ENCODE measurements at places on chromosomes 7 and 10.
A peak's percentile ranks its signal among the peaks of the same experiment; 100 is the strongest.

- DNase-seq, result no peak
Observed at GRCh38 chr7:111103678-111104274, 12.8 kb downstream of the LRRN3 start.

DNA sequence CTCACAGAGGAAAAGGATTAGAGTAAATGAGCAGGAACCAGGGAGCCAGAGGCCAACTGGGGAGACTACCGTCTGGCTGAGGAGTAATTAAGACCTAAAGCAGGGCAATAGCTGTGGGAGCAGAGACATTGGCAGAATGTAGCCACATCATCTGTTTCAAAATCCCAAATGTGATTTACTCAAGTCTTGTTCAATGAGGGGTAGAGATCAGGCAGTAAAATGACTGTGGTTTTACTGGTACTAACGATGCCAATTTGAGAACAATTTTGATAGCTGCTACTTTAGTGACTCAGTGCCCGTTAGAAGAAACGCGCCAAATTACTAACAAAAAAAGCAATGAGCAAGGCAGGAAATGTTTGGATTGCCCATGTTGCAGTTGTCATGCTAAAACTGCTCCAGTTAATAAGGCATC is 12.7 kb upstream of the MIOS start:
- no peak for DNase-seq

- DNase-seq, result no peak
Observed at GRCh38 chr10:112362833-112363232, 11.1 kb upstream of the ACSL5 start.

GRCh38 chr10:102918817-102919245 is 737 bp downstream of the CNNM2 start:
- DNase-seq, result no peak

DNA sequence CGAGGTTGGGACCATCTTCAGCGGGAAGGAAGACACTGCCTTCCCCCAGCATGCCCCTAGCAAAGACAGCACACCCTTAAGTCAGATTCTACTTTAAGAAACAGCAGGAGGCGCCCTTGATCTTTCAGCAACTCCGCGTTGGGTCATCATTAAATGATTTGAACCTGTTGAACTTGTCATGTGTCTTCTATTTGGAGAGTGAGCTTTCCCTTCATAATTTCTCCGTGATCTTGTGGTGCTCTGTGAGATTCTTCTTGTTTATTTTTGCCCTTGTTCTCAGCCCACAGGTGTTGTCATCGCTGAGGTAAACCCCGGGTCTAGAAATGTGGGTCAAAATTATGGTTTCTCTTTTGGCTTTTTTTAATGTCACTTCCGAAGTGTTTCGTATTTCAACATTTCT is 49.5 kb upstream of the PITRM1 start:
- no peak for DNase-seq

DNA sequence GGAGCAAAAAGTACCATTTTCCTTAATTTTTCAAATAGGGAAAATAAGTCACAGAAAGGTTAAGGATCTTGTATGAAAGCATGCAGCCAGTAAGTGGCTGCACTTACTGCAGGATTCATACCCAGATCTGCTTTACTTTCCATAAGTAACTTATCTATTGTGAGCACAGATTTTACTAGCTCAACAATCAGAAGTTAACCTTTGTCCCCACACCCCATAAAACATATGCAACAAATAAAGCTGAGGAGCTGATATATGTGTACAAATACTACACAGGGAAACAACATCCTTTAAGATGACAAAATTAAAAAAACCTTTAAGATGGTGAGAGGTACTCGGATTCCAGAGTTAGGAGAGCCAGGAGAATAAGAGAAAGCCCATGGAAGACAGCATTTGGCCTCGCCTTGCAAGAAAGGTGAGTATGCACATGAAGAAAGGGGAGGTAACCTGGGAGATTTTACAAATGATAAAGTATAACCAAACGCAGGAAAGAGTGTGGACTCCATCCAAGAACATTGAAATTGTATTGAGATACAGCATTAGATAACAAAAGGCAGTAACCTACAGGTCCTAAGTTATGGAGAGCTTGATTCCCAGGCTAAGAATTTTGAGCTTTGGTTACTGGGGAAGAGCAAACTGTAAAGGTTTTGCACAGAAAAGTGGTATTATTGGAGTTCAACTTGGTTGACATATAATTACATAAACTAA is 87.1 kb downstream of the ITGB8 start:
- DNase-seq, result no peak

DNA sequence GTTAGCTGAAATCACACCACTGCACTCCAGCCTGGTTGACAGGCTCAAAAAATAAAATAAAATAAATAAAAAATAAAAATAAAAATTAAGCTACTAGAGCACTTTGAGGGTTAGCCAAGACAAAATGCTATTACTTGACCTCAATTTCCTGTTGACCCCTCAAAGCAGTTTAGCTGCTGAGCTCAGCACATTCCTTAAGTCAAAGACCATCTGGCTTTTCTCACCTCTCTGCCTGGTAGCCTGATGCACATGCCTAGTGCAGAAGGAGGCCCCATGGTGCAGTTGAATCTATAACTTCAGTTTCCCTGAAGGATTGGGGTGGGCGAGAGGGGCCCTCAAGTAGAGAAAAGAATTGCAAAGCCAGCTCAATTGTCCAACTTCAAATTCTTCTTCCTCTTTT is 211.1 kb upstream of the GALNT17 start:
- DNase-seq, result no peak

GRCh38 chr10:109993551-109994330 is 14.0 kb upstream of the ADD3 start:
- no peak for DNase-seq

GRCh38 chr10:38143587-38143986 is 49.5 kb downstream of the ZNF37A start:
- DNase-seq, result no peak

GRCh38 chr7:156397249-156397648 is 243.3 kb upstream of the RNF32 start:
- no peak for DNase-seq

DNA sequence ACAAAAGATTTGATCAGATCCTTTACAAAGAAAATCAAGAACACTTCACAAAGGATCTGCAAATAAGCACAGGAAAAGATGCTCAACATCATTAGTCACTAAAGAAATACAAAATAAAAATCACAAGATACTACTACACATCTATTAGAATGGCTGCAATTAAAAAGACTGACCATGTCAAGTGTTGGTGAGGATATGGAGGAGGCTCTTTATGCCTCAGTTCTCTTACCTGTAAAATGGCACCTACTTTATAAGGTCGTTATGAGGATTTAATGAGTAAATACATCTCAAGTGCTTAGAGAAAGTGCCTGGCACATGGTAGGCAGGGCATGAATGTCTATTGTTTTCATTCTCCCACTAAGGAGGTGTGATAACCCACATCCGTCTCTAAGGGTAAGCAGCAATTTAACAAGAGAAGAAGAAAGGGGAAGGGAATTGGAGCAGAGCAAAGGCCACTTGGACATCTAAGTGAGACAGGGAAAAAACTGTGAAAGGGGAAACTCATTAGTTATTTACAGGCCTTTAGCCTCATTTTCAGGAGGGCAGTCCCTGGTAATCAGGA is 157.5 kb upstream of the NFE2L3 start:
- DNase-seq, result no peak

- DNase-seq, result no peak
Observed at GRCh38 chr10:88386821-88387773, 196.0 kb downstream of the RNLS start.

GRCh38 chr10:70348228-70348850 is 34.1 kb downstream of the LRRC20 start:
- DNase-seq, result no peak

GRCh38 chr10:110646417-110647135 is 2.4 kb downstream of the RBM20 start:
- no peak for DNase-seq

GRCh38 chr10:132983252-132984007 is 41.1 kb upstream of the CFAP46 start:
- DNase-seq, result no peak

- no peak for DNase-seq
Observed at GRCh38 chr10:95459446-95460045, 101.6 kb downstream of the SORBS1 start.

DNA sequence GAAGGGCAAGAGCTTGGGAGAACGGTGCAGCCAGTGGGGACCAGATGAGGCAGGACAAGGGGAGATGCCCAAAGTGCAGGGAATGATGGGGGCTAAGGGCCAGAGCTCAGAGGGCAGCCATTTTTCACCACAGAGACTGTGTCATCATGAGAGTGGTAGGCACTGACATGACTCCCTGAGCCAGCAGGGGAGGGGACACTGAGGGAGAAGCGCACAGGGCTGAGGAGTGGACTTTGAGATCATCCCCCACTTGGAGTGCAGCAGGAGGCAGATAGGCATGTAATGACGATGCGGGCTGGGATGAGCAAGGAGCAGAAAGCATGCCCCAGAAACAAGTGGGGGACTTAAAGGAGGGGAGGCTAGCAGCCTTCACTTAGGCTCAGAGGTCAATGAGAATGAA is 5.2 kb upstream of the SMKR1 start:
- DNase-seq, result no peak

DNA sequence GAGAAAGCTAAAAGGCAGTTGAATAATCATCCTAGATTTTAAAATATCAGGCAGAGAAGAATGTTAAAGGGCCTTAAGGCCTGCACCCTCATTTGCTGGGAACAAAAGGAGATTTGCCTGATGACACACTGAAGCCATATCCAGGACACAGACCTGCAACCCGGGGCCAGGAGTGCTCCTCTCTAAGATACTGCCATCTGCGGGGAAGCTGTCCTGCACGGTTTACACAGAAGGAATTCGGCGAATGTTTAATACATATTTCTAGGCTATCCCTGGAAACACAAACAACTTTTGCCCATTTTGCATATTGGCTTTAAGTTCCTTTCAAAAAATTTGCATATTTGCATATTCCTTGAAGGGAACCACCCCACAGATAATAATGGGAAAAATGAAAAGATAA is 52.3 kb downstream of the DYNC1I1 start:
- no peak for DNase-seq

- DNase-seq, result no peak
Observed at GRCh38 chr7:15925608-15926007, 239.1 kb upstream of the MEOX2 start.

- no peak for DNase-seq
Observed at GRCh38 chr10:35327790-35328403, 8.4 kb upstream of the CCNY start.

DNA sequence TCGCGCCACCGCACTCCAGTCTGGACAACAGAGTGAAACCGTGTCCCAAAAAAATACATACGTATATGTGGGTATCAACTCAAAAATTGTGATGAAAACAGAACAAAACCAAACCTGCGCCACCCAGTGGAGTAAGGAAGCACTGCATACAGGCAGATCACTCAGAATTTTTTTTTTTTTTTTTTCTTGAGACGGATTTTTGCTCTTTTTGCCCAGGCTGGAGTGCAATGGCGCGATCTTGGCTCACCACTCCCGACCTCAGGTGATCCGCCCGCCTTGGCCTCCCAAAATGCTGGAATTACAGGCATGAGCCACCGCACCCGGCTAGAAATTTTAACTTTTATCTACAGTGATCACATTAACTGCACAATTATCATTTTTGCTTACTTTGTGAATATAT is 9.1 kb upstream of the TMEM236 start:
- DNase-seq, result peak; percentile 57

GRCh38 chr10:95352684-95353083 is 61.9 kb upstream of the PDLIM1 start:
- DNase-seq, result no peak

GRCh38 chr10:865924-866576 is 65.5 kb downstream of the LARP4B start:
- DNase-seq, result no peak

DNA sequence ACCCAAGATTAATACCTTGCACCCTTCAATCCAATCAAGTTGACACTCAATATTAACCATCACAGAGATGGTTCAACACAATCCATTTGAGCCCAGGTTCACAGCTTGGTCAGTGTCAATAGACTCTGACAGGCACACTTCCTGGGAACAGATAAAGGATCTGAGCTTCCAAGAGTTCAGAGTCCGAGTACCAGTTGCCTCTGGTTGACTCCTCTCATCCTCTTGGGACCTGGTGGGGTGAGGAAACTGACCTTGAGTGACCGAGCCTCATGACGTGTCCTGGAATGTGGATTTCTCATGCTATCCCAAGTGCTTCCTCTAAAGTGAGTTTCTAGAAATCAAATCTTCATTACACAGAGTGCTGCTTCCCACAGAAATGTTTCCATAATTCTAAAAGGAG is 162.0 kb downstream of the CYP26A1 start:
- DNase-seq, result no peak

DNA sequence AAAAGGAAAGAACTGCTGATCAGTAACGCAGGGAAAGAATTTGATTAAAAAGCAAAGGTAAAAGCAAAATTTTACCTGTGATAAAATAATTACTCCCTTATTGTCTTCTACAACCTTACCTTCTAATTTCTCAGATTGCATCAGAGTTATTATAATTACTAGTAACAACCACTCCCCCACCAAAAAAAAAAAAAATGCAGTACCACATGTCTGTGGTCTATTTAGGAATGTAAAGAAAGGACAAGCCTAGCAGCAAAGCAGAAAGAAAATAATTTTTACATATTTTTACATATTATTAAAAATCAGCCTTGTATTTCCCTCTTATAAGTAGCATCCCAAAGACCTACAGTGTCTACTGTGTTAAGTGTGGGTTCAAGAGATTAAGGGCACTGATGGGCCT is 430.4 kb downstream of the TFEC start:
- no peak for DNase-seq

- DNase-seq, result no peak
Observed at GRCh38 chr7:112152186-112152585, 54.0 kb downstream of the DOCK4 start.

DNA sequence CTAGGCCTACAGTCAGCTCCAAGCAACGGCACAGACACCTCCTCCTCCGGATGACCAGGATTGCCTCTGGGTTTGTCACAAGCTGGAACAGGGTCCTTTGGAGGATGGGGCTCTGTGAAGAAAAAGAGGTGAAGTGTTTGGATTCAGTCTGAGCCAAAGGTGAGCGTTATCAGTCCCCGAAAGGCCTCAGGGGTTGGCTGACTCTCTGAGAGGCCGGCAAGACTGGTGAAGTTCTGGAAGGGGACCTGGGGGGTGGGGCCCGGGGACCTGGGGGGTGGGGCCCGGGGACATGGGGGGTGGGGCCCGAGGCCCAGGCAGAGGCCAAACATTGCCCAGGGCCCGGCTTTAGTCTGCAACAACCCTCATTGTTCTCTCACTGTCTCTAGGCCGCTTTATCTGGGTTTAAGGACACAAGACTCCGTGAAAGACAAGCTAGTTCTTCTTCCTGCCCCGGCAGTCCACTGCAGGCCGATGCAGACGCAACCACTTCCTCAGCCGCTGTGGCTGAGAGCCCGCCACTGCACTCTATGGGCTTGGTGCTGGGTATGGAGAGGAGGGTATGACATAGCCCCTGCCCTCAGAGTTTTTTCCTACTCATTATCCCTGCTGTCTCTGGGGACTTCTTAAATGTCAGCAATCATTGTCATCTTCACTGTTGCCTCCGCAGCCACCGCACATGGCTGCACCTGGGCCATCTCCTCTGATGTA is 27.4 kb upstream of the PSAP start:
- DNase-seq, result no peak

GRCh38 chr7:106094780-106095179 is 17.3 kb downstream of the SYPL1 start:
- no peak for DNase-seq
